SK-N-SH (cell line): ENCODE measurements at places on chromosomes 3 and 15. TPM values are rescaled to one million over a fixed set of nuclear protein-coding genes. Genes with fewer than 3 reads are reported as not detected.
A peak's percentile ranks its signal among the peaks of the same experiment; 100 is the strongest.

The CCRL2 gene
- not detected in 2 replicates for polyA plus RNA-seq

The FBXL22 gene
- 0.08 and 0.10 TPM in 2 replicates for polyA plus RNA-seq

The CD276 gene
- 60.1 and 86.2 TPM in 2 replicates for polyA plus RNA-seq

DNA sequence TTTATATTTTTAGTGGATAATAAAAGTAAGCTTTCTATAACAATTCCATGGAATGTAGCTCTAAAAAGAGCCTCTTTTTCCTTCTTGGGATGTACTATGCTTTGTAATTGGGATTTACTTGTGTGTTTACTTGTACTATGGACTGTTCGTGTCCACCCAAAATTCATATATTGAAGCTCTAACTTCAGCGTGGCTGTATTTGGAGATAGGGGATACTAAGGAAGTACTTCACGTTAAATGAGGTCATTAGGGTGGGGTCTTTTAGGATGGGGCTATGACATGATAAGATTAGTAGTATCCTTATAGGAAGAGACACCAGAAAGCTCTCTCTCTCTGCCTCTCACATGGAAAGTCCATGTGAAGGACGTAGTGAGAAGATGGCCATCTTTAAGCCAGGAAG, 64.9 kb downstream of the P3H2 start:
- H3K27me3 ChIP-seq = no peaks in the 10 kb centered on the region
- no peak overlapping the region for H3K27ac ChIP-seq
- H3K36me3 ChIP-seq = no peaks in the 10 kb centered on the region
- H3K4me3 ChIP-seq = no peak overlapping the region

- peaks cover 11% of the 10 kb centered on the region for H3K4me1 ChIP-seq
- H3K36me3 ChIP-seq = no peaks in the 10 kb centered on the region
- DNase-seq = no peak
- H3K27ac ChIP-seq = no peak overlapping the region
- no peaks in the 10 kb centered on the region for H3K27me3 ChIP-seq
- no peak overlapping the region for H3K4me3 ChIP-seq
Observed at GRCh38 chr3:140430494-140430893, 247.4 kb upstream of the TRIM42 start.

DNA sequence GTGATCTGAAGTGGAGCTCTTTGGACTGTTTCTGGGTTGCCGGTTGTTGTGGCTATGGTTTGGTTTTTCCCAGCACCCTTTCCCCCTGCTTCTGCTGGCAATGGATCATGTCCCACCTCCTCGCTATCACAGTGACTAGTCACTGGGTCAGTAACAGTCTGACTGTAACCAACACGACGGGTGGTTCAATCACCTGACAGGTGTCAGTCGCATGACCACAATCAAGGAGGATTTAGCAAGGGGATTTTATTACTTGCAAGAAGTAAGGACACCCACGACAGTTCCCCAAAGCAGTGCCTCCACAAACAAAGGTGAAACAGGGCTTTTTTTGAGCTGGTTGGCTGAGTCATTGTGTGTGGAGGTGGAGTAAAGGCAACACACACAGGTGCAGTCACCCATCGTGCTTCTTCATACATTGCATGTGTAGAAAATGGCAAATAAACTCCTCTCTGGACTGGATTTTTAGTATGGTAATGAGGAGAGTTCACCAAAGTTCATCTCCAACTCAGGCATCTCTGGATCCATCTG, 58.8 kb upstream of the FAM3D start:
- H3K27ac ChIP-seq = no peak overlapping the region
- no peak for DNase-seq
- H3K4me1 ChIP-seq = no peaks in the 10 kb centered on the region
- H3K4me3 ChIP-seq = no peak overlapping the region

- no peaks in the 10 kb centered on the region for H3K4me1 ChIP-seq
- no peak for DNase-seq
- H3K27me3 ChIP-seq = no peaks in the 10 kb centered on the region
- H3K27ac ChIP-seq = no peak overlapping the region
- no peak overlapping the region for H3K4me3 ChIP-seq
Observed at GRCh38 chr3:171574556-171575240, 114.5 kb upstream of the TNIK start.

DNA sequence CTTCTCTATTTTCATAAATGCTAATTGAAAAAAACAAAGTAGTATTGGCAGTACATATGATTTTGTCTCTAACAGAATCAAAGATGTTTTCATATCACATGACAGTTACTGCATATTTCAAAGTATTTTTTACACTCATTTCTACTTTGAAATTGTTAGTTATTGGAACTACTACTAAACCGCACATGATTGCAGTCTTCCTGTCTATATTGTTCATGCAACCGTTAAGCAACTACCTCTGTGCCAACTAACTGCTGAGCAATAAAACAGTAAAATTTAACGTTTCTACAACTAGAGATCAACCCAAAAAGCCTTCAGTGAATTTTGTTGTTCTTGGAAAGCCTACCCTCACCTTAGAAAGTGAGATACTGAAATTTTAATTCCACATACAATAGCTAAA, 64.2 kb downstream of the DMXL2 start:
- no peaks in the 10 kb centered on the region for H3K4me1 ChIP-seq
- no peaks in the 10 kb centered on the region for H3K27me3 ChIP-seq
- H3K36me3 ChIP-seq = peaks cover 6% of the 10 kb centered on the region
- no peak overlapping the region for H3K4me3 ChIP-seq

GRCh38 chr3:185328324-185329004, 34.5 kb upstream of the MAP3K13 start:
- no peak for DNase-seq
- no peaks in the 10 kb centered on the region for H3K27me3 ChIP-seq
- no peak overlapping the region for H3K27ac ChIP-seq
- H3K4me1 ChIP-seq = no peaks in the 10 kb centered on the region
- H3K36me3 ChIP-seq = no peaks in the 10 kb centered on the region

GRCh38 chr15:70478251-70478990, 284.9 kb downstream of the UACA start:
- H3K27me3 ChIP-seq = no peaks in the 10 kb centered on the region
- H3K36me3 ChIP-seq = no peaks in the 10 kb centered on the region
- peak overlapping the region; percentile 11; the same call in 1 of the 2 replicates for H3K27ac ChIP-seq
- H3K4me1 ChIP-seq = peaks cover 22% of the 10 kb centered on the region
- no peak overlapping the region for H3K4me3 ChIP-seq

GRCh38 chr3:55782807-55783206, 295.7 kb upstream of the WNT5A start:
- H3K27ac ChIP-seq = no peak overlapping the region
- H3K4me1 ChIP-seq = no peaks in the 10 kb centered on the region
- H3K27me3 ChIP-seq = no peaks in the 10 kb centered on the region
- no peaks in the 10 kb centered on the region for H3K36me3 ChIP-seq
- no peak for DNase-seq

DNA sequence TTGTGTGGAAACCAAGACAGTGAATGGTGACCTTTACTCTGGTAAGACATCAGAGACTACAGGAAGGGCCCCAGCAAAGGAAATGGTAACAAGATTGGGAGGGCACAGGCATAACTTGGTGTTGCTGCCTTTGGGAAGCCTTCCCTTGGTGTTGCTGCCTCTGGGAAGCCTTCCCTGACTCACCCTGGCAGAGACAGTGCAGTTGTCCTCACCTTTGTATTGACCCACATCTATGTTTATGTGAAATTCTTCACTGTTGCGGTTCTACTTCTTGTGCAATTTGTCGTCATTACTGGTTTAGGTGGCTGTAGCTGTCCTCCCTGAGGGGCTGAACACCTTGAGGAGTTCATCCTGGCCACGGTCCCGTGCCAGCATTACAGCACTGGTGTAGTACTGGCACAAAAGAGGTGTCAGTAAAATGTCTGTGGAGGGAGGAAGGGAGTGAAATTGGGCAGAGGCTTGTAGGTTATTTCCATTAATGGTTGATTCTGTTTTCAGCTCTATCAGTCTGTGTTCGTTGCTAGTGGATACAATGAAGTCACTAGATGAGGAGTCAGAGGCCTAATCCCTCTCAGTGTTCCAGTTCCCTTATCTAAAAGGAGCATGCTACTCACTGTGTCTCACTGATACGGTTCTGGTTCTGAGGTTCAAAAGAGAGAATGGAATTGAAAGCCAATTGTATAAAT, 21.6 kb downstream of the IFT122 start:
- no peak for DNase-seq
- no peak overlapping the region for H3K27ac ChIP-seq
- H3K36me3 ChIP-seq = peaks cover 16% of the 10 kb centered on the region
- H3K4me3 ChIP-seq = no peak overlapping the region

DNA sequence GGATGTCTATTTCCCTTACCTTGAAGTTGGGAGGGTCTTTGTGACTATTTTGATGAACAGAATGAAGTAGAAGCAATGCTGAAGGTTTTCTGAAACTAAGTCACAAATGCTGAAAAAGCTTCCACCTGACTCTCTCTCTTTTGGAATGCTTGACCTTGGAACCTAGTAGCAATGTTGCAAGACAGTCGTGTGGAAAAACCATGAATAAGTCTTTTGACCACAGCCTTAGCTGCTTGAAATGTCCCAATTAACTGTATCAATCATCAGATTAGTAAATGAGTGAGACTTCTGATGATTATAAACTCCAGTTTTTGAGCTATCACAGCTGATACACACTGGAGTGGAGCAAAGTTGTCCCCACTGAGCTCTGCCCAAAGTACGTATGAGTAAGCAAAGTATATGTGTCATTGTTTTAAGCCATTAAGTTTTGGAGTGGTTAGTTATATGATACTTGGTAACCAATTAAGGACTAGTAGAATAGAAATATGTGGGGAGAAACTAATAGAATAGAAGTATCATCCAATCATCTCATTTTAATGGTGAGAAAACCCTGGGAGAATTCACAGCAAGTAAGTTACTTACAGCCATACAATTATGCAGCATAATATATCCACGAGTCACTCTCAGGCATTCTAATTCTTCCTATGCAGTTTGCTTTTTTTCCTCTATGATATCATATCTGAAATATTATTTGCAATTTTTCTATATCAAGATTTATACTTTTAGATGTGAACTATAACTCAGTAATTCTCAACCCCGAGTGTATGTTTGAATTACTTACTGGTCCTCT, 1010.6 kb downstream of the ROBO2 start:
- H3K36me3 ChIP-seq = no peaks in the 10 kb centered on the region
- DNase-seq = no peak
- H3K27me3 ChIP-seq = no peaks in the 10 kb centered on the region
- no peak overlapping the region for H3K4me3 ChIP-seq

DNA sequence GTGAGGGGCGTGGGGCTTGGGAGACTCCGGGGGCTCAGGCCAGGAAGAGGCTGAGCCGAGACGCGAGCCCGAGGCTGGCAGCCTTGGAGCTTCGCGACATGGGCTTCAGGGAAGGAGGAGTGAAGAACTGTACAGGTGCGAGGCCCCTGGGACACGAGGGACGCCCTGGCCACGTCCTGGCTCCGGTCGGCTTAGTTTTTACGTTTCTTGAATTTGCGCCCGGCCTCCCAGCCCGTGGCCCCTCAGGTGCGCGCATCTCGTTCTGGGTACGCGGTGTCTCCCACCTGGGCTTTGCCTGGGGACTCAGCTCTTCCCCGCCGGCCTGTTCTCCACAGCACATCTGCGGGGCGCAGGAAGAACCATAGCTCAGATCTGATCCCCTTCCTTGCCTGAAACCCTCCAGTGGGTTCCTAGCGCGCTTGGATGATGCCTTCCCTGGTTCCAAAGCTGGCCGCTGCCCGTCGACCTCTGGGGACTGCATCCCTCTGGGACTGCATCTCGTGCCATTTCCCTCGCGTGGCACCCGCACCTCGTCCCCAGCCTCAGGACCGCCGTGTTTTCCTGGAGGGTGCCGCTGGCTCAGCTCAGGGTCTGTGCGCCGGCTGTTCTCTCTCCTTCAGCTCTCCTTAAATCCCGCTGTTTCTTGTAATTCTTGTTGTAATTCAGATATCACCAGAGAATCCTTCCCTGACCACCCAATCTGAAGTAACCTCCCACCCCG, 614 bp downstream of the CHCHD6 start:
- peak overlapping the region; percentile 68 for H3K4me3 ChIP-seq
- no peaks in the 10 kb centered on the region for H3K27me3 ChIP-seq
- peaks cover 3% of the 10 kb centered on the region for H3K36me3 ChIP-seq
- H3K4me1 ChIP-seq = peaks cover 20% of the 10 kb centered on the region; the same call in 1 of the 2 replicates
- peak; percentile 58 for DNase-seq
- peak overlapping the region; percentile 60; the same call in 1 of the 2 replicates for H3K27ac ChIP-seq

- no peaks in the 10 kb centered on the region for H3K36me3 ChIP-seq
- H3K4me1 ChIP-seq = peaks cover 5% of the 10 kb centered on the region; the same call in 1 of the 2 replicates
- DNase-seq = no peak
- no peaks in the 10 kb centered on the region for H3K27me3 ChIP-seq
- no peak overlapping the region for H3K27ac ChIP-seq
Observed at GRCh38 chr3:47376393-47376792, 4.4 kb upstream of the PTPN23 start.

DNA sequence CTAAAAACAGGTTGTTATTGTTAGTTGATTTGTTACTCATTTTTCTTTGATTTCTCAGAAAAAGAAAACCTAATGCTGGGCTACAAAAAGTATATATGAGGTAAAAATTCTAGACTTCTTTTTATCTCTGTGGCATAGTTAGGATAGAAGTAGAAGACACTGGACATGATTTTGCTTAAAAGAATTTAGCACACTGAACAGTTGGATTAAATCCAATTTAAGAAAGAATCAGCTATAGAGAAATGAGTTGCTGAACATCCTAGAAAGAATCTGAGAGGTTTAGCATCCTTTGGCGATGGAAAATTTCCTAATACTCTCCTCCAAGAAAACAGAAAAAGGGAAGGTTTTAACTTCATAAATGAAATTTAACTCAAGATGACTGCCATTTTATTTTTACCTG, 259.7 kb downstream of the TBL1XR1 start:
- no peaks in the 10 kb centered on the region for H3K27me3 ChIP-seq
- no peaks in the 10 kb centered on the region; the same call in 1 of the 2 replicates for H3K4me1 ChIP-seq
- DNase-seq = no peak
- no peaks in the 10 kb centered on the region for H3K36me3 ChIP-seq
- H3K4me3 ChIP-seq = no peak overlapping the region

DNA sequence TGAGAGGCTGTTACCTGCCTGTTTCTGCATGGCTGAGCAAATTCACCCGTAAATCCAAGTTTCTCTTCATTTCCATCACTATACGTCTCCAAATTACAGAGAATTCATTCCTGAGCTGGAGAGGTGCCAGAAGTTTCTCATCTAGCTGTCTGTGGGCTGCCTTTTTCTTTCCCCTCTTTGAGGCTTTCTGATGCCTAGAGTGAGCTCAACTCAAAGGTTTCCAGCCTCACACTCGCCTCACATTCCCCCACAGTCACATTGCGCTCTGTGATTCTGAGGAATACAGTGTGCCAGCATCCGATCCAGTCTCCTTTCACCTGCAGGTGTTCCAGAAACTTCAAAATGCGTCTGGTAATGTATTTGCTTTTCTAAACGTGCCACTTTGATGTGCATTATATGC, 267.2 kb downstream of the MFSD1 start:
- no peaks in the 10 kb centered on the region for H3K4me1 ChIP-seq
- DNase-seq = no peak
- no peaks in the 10 kb centered on the region for H3K27me3 ChIP-seq
- no peak within 1 kb of the TSS for H3K27ac ChIP-seq

GRCh38 chr3:69770219-69770618, 31.0 kb downstream of the MITF start:
- H3K4me3 ChIP-seq = no peak overlapping the region
- H3K27me3 ChIP-seq = no peaks in the 10 kb centered on the region
- no peak for DNase-seq
